Activated CD4-positive, alpha-beta T cell treated with anti-CD3 and anti-CD28 coated beads, Interleukin-2, amount 50 U/mL, for 48 hours (primary cell): ENCODE measurements at places on chromosomes 3 and 15.

DNA sequence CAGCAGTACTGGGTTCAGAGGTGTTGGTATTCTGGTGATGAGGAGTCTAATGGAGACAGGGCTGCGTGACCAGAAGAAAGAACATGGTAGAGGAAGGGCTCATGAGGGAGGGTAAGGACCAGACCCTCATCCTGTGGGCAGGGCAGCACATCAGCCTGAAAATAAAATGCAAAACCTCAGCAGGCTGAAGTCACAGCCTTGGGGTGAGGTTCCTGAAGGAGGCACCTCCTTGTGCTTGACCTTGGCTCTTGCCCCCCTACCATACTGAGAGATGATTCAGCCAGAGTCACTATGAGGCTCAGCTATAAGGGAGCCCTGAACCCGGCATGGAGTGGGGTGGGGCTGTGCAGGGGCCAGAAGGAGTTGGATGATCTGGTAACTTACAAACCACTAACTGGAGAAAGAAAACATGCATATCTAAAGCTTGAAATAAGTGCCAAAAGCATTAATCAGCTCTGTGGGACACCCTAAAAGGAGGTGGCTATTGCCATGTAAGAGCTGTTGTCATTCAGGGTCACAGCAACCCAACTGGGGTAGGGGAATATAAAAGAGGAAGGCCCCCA is 60.2 kb downstream of the CORO2B start:
- no peak for DNase-seq

DNA sequence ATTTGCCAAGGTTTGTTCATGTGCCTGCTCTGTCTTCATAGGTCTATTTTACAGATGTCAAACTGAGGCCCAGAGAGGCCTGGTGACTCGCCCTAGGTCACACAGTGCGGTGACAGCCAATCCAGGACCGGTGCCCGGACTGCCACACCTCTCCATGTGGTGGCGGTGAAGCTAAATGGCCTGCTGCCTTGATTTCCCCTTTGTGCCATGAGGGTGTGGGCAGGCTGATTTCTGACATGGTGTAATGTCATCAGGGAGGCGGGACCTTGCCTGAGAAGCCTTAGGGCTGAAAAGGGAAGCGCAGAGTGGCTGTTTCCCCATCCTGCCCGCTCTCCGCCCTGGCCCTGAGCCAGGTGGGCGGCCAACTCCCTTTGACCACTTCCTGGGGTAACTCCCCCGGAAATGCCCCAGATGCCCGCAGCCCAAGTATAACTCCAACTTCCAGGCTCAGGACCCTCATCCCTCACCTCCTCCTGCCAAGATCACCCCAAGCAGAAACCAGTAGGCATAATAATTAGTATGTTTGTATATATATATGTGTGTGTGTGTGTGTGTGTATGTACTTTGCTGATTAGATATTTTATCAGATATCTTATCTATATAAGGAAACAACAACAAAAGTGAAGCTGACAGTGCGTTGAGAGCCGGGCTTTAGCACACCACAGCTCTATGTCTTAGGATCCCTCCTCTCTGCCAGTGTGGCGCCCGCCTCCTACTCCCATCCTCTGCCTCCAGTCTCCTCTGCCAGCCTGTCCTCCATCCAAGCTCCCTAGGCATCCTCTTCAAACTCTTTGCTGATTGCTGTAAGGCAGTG is 63.9 kb downstream of the IQSEC1 start:
- peak; percentile 70 for DNase-seq

- DNase-seq: no peak
Observed at GRCh38 chr15:75327005-75327404, 8.9 kb upstream of the COMMD4 start.

DNA sequence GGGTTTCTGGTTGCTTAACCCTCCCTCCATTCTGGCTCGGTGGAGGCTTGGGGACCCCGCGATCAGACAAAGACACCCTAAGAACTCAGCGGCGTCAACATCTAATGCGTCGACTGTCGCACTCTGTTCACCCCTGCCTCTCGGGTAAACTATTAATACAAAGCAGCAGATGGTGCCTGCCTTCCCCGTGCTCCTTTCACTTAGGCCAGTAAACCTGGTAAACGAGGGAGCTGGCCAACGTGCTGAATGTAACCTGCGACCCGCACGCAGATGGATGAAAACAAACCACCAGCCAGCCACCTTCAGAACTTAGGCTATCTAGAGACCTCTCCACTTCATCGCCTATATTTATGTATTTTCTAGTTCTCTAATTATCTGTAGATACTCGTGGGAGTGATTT is 848 bp upstream of the CADPS start:
- no peak for DNase-seq
